Activated CD4-positive, CD25-positive, alpha-beta regulatory T cell treated with anti-CD3 and anti-CD28 coated beads, Interleukin-2, amount 50 U/mL, for 72 hours (primary cell): ENCODE measurements at places on chromosomes 3 and 15.

GRCh38 chr15:77018796-77019505, 24.0 kb downstream of the PSTPIP1 start:
- DNase-seq, result no peak

DNA sequence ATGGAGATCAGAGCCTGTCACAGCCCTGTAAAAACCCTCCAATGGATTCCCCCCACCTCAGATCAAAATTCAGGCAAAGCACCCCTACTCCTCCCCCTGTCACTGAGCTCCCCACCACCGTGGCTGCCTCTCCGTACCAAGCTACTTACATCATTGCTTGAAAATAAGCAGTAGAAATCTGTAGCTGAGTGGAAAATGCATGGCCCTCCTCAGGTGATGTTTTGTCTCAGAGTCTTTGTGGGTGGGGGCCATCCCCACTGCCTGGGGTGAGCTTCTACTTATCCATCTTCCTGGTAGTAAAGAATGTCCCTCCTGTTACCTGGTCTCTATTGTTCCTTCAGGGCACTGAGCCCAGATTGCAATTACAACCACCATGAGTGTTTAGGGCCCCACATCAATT, 34.5 kb downstream of the SLCO2A1 start:
- no peak for DNase-seq

GRCh38 chr3:12759693-12760565, 870 bp upstream of the TMEM40 start:
- no peak for DNase-seq

DNA sequence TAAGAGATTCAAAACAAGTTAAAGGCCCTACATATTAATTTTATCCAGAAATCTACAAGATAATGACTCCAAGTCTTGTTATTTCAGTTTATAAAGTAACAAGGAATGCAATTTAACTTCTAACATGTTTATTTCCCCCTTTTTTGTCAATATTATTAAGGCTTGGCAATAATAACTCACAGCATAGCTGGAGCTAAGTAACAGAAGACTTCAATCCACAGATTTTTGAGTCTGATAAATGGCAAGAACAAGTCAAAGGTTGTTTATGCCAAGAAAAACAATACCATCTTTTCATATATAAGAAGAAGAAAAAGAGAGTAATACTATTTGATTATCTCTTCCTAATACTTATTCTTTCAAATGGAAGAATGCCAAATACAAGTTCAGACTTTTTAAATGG, 631.0 kb upstream of the CCDC54 start:
- DNase-seq, result no peak

GRCh38 chr15:62866366-62866765, 176.2 kb upstream of the TPM1 start:
- DNase-seq, result no peak

DNA sequence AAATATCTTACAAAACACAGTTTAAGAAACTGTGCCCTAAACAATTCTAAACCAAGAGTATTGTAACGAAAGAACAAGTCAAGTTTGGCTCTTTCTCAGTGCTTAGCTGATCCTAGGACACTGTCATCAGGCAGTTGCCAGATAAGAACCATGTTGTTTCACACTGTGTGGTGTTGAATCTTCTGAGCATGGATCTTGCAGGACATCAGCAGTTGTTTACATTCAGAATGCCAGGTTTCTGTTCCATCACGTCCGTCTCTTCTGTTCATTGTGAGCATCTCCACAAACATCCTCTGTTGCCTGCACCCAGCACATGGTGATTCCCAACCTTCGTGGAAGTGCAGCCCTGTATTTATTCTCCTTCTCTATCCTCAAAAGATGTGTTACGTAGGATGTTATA, 67.9 kb downstream of the DCUN1D1 start:
- no peak for DNase-seq

GRCh38 chr15:65578904-65579728, 31.8 kb downstream of the INTS14 start:
- no peak for DNase-seq

DNA sequence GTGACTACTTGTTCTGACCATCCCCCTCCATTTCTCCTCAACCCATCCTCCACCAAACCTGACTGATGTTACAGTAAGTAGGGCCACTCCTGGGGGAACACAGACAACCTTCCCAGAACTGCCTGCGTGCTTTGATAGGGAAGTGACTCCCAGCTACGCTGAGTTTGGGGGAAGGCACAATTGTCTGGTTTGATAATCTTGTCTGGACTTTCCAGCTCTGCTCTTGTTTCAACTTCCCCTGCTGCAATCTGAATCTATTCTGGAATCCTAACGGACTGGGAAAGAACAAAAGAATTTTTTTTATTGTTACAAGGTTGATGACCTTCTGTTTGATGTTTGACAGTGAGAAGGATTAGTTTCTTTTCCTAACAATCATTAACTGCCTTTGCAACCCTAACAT, 895.6 kb downstream of the ROBO1 start:
- DNase-seq, result no peak

DNA sequence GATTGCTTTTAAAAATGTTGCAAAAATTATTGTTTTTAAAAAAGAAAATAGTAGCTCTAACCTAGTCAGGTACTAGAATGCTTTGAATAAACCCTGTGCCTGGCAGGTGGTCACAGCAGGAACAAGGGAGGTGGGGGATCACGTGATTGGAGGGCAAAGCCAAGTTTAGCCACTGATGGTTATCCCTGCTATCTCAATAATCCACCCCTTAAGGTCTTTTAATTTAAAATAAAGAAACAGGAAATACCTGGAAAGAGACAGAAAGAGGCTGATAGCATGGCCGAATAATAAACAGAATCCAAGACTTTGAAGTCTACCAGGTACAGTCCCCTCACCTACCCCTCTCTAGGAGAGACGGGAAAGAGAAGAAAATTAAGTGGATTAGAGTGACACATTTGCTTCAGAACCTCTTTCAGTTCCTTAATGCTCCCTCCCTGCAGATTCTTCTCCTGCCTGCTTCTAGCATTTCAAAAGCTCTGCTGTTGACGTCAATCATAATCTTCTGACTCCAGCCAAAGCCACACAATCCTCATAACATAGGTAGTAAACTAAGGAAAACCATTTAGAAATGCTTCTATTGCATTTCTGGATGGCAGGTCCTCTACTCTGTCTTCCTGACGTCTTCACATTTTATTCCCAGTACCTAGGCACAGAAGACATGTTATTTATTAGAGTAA, 303.4 kb upstream of the MME start:
- DNase-seq, result no peak

DNA sequence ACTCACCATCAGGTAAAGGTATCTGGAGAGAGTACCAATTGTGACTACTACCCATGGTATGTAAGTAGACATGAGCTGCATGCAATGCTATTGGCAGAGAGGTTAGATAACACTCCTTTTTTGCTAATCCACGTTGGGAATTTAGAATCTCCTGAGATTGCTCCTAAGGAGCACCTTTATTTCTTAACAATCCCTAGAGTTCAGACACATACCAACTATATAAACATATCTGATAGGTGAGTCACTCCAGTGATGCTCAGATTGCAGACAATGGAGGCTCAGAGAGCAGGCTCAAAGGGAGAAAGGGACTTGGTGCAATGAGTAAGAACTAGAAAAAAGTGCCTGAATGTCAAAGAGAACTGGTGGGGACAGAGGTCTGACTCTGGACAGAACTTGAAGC, 47.0 kb upstream of the LRRFIP2 start:
- no peak for DNase-seq

DNA sequence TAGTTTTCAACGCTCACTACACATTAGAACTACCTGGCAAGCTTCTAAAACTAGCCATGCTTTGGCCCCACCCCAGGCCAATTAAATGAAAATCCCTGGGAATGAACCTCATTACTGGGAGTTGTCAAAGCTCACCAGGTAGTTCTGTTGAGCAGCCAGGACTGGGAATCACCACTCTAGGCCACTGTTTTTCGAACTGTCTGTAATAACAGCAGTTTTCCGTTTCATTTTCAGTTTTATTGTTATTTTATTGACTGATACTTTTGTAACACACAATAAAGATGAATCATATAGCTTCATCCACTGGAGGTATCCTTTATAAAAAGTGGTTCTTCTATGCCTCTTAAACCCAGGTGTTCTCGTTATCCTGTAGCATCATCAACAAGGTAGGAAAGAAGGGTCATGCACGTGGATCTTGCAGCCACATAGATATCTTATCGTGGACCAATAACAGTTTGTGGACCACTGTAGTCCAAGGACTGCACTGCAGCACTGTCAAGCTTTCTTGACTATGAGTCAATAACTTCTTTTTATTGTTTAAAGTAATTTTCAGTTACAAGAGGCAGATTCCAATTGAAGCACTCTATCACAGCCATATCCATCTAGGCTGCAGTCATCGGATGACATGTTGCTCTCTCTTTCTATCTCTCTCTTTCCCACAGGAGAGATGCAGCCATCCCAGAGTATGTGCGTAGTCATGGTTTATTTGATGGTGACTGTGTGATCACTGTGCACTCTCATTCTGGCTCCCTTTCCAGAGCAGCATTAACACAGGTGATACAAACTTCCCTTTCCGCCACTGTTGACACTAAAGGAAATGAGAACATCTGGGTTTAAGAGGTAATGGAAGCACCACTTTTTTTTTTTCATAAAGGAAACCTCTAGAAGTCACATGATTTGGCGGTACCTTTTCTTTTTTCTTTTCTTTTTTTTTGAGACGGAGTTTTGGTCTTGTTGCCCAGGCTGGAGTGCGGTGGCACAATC, 39.0 kb upstream of the BLM start:
- no peak for DNase-seq

GRCh38 chr15:90154861-90155626, 46.1 kb upstream of the SEMA4B start:
- DNase-seq, result no peak

DNA sequence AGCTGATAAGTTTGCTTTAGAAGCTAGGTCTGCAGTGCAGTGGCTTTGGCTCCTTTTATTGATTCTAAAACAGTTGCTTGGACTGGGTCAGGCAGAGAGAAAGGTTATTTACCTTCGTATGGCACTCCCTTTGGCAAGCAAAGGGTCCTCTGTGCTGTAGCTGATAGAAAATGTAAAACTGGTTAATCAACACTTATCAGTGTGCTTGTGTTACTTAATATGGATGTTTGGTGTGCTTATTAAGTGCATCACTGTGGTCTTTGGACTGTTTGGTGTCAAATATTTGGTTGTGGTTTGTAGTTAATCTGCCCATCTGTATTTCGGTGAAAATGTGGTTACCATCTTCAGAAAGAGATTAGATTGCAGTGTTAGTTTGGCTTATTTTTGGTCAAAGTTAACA, 16.0 kb downstream of the UBE2E2 start:
- no peak for DNase-seq
